ENCODE measurements at places on chromosomes 5 and 9. TPM values are rescaled to one million over a fixed set of nuclear protein-coding genes. Genes with fewer than 3 reads are reported as not detected.
A peak's percentile ranks its signal among the peaks of the same experiment; 100 is the strongest.

- no peaks in the 10 kb centered on the region for H3K27me3 ChIP-seq
- H3K4me1 ChIP-seq, result no peaks in the 10 kb centered on the region
- DNase-seq, result no peak
- H3K4me3 ChIP-seq, result no peak overlapping the region
- no peak overlapping the region for H3K27ac ChIP-seq
Observed at GRCh38 chr9:77744841-77745430, 96.8 kb upstream of the GNA14 start.

LHX3 gene
- total RNA-seq, result not detected

- peaks cover 18% of the 10 kb centered on the region for H3K4me1 ChIP-seq
- peak overlapping the region; percentile 98 for H3K27ac ChIP-seq
- DNase-seq, result peak; percentile 56
- H3K27me3 ChIP-seq, result no peaks in the 10 kb centered on the region
- H3K36me3 ChIP-seq, result no peaks in the 10 kb centered on the region
Observed at GRCh38 chr5:141512911-141513626, 24.2 kb downstream of the PCDHGC5 start.

DNA sequence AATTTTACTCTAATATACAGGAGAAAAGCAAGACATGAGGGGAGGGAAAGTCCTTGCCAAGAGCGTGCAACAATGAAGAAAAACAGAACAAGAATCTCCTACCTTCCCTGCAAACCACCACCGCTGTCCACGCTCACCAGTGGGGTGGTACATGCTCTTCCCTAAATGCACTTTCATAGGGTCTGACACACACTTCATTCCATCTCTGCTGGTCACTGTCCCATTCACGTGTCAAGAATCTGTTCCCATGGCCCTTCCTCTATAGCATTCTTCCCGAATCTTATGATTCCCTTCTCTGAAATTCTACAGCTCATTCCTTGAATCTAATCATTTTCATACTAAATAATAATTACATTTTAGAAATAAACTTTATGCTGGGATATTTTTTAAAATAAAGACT, 11.4 kb upstream of the DNAH5 start:
- H3K4me1 ChIP-seq, result no peaks in the 10 kb centered on the region
- H3K27ac ChIP-seq, result no peak overlapping the region
- H3K27me3 ChIP-seq, result no peaks in the 10 kb centered on the region
- DNase-seq, result no peak

DNA sequence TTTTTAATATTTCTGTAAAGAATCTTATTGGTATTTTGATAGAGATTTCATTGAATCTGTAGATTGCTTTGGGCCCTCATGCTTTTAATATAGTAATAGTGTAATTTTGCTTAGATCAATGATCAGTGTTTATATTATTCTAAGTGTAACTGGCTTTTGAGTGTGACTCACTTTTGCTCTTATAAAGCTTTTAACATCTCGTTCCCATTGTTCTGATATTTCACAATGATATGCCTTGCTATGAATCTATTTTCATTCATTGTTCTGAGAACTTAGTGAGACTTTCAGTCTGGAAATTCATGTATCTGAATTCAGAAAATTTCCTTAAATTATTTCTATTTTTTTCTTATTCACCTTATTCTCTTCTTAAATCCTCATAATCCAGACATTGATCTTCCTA, 13.5 kb upstream of the MAMDC2 start:
- H3K36me3 ChIP-seq, result no peaks in the 10 kb centered on the region
- H3K27ac ChIP-seq, result peak overlapping the region; percentile 67
- no peaks in the 10 kb centered on the region for H3K27me3 ChIP-seq
- DNase-seq, result no peak
- no peak overlapping the region for H3K4me3 ChIP-seq
- no peaks in the 10 kb centered on the region for H3K4me1 ChIP-seq

C9orf50 gene
- not detected for total RNA-seq

SLC23A1 gene
- 5.5 TPM for total RNA-seq

DNA sequence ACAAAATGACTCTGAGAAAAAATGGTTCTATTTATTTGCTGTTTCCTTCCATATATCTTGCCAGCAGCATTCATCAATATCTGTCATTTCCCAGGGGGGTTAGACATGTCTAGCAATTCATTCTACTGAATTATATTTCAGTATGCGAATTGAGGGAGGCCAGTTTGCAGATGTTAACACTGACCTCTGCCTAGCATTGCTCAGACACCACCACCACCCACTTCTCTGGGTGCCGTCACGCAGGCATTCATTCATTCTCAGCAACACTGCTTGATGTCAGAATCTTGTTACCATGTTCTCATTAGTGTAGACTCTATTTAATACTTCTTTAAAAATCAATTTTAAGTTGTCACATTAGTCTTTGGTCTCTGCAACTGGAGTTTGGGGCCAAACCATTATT, 181.7 kb downstream of the MAST4 start:
- no peaks in the 10 kb centered on the region for H3K36me3 ChIP-seq
- no peak for DNase-seq
- H3K27me3 ChIP-seq, result no peaks in the 10 kb centered on the region
- H3K4me3 ChIP-seq, result no peak overlapping the region
- H3K27ac ChIP-seq, result no peak overlapping the region

GRCh38 chr9:35487081-35487480, 2.8 kb upstream of the RUSC2 start:
- no peak overlapping the region for H3K27ac ChIP-seq
- no peaks in the 10 kb centered on the region for H3K4me1 ChIP-seq
- no peak overlapping the region for H3K4me3 ChIP-seq
- H3K27me3 ChIP-seq, result no peaks in the 10 kb centered on the region
- no peak for DNase-seq

Data from uterus (tissue), 4 donors.